A673 (cell line): ENCODE measurements at places on chromosomes 11 and 22. TPM values are rescaled to one million over a fixed set of nuclear protein-coding genes. Genes with fewer than 3 reads are reported as not detected.

- DNase-seq: peak; percentile 31
These were observed 28.3 kb downstream of the SLC1A2 start for GRCh38 chr11:35390737-35391682.

GRCh38 chr11:45816614-45817013 lies 11.7 kb downstream of the SLC35C1 start:
- peak; percentile 57 for DNase-seq

GRCh38 chr11:11227296-11228085 lies 125.6 kb downstream of the CSNK2A3 start:
- DNase-seq: no peak

The GPR83 gene
- 0.06 TPM in 1 of 2 replicates, not detected in the other for total RNA-seq

- peak; percentile 36 for DNase-seq
These were observed 61.0 kb downstream of the BMAL1 start for GRCh38 chr11:13338427-13339069.

The PGA4 gene
- not detected in 2 replicates for total RNA-seq

The RFPL2 gene
- 0.13 TPM in 1 of 2 replicates, not detected in the other for total RNA-seq

GRCh38 chr22:23117891-23118646 lies 23.7 kb downstream of the RSPH14 start:
- no peak for DNase-seq

The DNAL4 gene
- 51.7 and 59.1 TPM in 2 replicates for total RNA-seq

- no peak for DNase-seq
These were observed 151.7 kb downstream of the ADAMTS15 start for GRCh38 chr11:130600139-130600538.

GRCh38 chr11:67279589-67280340 lies 9.3 kb upstream of the ANKRD13D start:
- no peak for DNase-seq

GRCh38 chr11:10407055-10407454 lies 48.0 kb upstream of the AMPD3 start:
- DNase-seq: peak; percentile 21

The HBB gene
- not detected in 2 replicates for total RNA-seq

- no peak for DNase-seq
These were observed 4.6 kb downstream of the PRSS23 start for GRCh38 chr11:86804951-86805350.

GRCh38 chr11:120715239-120715638 lies 203.7 kb downstream of the GRIK4 start:
- peak; percentile 59 for DNase-seq

DNA sequence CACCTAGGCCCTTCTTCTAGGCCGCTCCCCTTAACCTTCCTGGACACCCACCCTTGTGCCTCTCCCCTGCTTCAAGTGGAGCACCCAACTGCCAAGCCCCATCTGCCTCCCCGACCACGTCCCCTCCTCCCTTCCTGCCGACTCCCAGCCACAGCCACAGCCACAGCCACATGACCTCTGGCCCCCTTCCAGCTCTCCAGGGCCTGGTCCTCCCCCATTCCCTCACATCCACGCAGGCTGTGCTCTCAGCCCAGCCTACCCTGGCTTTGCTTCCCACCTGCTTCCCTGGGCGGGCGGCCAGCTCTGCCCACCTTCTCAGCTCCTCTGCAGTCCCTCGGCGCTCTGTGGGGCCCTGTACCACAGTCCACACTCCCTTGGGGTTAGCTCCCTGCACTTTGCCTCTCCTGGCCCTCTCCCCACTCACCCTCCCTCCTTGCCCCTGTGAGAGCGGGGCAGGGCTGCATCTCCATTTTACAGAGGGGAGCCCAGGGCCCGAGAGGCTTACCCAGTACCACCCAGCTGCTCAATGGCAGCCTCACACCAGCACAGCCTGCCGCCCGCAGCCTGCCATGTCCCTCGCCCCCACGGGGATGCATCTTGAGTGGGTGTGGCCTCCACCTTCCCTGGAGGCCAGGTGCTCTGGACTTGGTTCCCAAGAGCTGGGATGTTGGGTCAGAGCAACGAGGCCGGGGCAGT lies 20.3 kb downstream of the PARVG start:
- no peak for DNase-seq

DNA sequence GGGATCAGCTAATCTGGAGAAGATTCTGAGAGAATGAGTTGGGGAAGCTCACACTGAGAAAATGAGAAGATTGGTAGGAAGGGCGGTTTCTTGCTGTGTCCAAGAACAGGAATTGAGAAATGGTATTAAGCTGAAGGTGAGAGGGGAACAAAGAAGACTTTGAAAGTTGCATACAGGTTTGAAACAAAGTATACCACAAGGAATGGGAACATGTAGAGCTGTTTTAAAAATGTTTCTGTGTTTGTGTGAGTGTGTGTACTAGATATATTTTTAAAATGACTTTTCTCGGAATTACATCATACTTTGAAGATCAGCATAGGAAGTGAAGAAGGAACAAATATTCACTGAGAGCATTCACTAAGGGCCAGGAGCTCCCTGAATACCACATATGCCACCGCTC lies 24.4 kb upstream of the IZUMO1R start:
- no peak for DNase-seq

- no peak for DNase-seq
These were observed 6.8 kb downstream of the CABP7 start for GRCh38 chr22:29726512-29727130.

DNA sequence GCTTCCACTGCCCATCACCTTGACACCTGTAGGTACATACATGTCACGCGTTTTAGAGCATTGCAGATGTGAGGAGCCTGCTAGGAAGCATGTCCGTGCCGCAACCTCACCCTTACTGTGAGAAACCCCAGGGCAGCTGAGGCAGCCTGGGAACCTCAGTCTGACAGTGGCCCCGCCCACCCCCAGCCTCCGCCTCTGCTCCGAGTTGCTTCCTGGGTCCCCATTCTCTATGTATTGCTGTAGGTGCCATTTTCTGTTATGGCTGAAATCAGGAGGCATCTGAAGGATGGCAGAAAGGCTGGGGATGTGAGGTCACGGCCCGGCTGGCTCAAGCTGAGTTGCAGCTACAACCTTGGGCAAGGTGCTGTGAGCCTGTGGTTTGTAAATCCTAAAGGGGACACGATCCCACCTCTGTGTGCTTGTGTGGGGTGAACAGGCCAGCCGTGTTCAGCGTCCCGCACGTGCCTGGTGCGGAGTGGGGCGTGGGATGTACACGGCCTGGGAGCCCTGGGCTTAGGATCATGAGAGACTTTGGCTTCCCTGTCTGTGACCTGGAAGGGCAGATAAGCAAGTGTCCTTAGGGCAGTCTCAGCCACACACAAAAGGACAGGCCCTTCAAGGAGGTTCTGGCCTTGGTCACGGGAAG lies 102.7 kb downstream of the PHF21B start:
- DNase-seq: no peak

The POGLUT3 gene
- 75.7 and 81.2 TPM in 2 replicates for total RNA-seq

The ZP1 gene
- not detected in 2 replicates for total RNA-seq

The CCDC73 gene
- not detected in 2 replicates for total RNA-seq

The PANX2 gene
- total RNA-seq: 7.6 and 9.1 TPM in 2 replicates

- no peak for DNase-seq
These were observed 13.4 kb upstream of the ACR start for GRCh38 chr22:50724616-50725015.

GRCh38 chr22:50089682-50090411 lies at the start of gene MOV10L1:
Gene MOV10L1 (plus strand): TSS chr22:50090006. CDS start chr22:50090089, 83 bp downstream.
- DNase-seq: peak; percentile 27

GRCh38 chr11:64846998-64847666 lies 2.7 kb upstream of the CDC42BPG start:
- peak; percentile 98 for DNase-seq

The OR6T1 gene
- total RNA-seq: not detected in 2 replicates

The SYCE3 gene
- not detected in 2 replicates for total RNA-seq

DNA sequence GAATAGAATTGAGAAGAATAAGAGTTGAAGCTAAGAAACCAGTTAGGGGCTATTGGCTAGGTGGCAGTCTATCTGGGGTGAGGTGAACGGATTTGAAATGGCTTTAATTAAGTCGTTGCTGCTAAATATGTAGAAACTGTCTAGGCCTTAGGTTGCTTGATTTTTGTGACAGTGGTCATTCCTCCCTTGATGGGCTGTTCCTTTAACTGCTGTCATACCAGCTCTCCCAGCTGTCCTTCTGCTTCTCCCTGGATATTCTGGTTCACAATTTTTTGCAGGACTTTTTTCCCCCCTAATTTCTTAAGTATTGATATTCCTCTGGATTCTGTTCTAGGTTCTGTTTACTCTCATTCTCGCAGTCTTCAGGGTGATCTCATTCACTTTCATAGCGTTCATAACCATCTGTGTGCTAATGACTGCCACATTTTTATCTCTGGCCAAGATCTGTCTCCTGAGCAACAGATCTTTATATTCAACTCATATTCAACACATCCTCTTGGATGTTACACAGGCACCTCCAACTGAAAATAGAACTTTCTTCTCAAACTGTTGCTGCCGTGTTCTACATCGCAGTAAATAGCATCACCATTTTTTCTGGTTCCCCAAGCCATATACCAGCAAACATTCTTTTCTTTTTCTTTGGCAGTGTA lies 134.1 kb downstream of the UVRAG start:
- DNase-seq: no peak

DNA sequence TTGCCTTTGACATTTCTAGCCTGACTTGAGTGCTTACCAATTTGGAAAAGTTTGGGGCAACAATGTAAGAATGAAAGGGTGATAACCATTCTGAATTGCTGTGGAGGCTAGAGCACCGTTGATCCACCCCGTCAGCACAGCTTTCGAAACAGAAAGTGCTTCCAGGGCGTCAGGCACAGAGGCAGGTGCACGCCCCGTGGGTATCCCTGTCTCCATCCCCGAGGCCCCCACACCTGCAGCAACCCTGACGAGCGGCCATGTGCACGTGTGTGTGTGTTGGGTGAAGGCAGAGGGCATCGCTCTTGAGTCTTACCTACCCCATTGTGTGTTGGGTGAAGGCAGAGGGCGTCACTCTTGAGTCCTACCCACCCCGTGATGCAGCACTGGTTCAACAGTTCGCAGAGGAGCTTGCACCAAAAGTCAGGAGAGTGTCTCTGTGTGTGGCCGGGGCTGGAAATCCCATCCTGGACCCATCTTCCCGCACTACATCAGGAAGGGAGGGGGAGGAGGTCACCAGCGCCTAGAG lies 404.5 kb downstream of the BRD1 start:
- no peak for DNase-seq

DNA sequence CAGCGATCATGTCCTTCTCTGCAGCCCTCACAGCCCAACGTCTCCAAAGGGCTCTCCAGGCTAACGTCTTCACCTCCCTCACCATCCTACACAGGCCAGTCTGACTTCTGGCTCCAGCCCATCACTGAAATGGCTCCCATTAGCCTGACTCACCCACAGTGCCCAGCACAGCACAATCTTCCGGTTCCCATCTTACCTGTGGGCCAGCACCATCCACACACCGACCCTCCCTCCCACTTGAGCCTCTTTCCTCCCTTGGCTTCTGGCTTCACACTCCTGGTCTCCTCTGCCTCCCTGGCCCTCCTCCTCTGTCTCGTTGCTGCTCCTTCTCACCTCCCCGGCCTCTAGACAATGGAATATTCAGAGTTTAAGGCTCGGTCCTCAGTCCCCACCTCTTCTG lies 51.2 kb downstream of the PDE2A start:
- no peak for DNase-seq

DNA sequence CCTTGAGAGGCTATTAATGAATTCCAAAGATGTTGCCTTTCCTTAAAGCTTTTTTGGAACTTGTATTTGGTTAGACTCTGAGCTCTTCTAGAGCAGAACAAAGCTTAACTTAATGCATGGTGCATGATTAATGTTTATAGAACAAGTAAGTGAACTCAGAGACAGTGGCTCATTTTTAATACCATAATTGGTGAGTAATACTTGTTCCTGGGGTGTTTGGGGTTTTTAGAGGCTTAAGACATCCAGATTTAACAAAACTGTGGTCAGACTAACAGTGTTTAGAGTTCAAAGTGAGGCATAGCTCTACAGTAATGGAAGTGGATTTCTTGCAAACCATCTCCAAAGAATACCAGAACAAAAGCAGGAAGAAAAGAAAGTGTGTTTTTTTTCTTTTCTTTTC lies 73.7 kb upstream of the CTSC start:
- DNase-seq: peak; percentile 39

GRCh38 chr22:48453171-48453570 lies 1374.5 kb downstream of the BRD1 start:
- no peak for DNase-seq

GRCh38 chr11:94694309-94695060 lies 73.7 kb upstream of the AMOTL1 start:
- no peak for DNase-seq

DNA sequence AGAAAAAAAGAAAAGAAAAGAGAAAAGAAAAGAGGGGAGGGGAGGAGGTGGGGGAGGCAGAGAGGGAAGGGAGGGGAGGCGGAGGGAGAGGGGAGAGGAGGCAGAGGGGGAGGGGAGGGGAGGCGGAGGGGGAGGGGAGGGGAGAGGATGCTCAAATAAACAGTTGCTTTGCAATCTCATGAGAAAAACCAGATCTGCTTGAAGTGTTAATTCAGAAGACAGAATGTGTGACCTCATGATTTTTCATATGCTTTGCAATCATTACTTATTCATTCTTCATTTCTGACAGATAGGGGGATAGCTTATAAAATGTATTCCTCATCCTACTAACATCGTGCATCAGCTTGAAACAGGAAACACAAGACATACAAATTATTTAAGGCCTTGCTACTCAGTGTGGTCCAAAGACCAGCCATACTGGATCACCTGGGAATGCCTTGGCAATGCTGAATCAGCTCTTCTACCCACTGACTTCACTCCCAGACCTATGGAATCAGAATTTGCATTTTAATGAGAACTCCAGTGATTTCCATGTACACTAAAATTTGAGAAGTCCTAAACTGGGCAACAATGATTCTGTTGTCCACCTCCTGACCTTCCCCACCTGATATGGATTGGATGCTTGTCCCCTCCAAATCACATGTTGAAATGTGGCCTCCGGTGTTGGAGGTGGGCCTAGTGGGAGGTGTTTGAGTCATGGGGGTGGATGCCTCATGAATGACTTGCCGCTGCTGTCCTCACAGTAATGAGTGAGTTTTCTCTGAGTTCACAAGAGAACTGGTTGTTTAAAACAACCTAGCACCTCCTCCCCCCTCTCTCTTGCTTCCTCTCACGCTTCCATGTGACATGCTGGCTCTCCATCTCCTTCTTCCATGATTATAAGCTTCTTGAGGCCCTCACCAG lies 69.2 kb downstream of the CCDC34 start:
- no peak for DNase-seq

- DNase-seq: no peak
These were observed 131.1 kb downstream of the RASSF10 start for GRCh38 chr11:13140028-13140870.

DNA sequence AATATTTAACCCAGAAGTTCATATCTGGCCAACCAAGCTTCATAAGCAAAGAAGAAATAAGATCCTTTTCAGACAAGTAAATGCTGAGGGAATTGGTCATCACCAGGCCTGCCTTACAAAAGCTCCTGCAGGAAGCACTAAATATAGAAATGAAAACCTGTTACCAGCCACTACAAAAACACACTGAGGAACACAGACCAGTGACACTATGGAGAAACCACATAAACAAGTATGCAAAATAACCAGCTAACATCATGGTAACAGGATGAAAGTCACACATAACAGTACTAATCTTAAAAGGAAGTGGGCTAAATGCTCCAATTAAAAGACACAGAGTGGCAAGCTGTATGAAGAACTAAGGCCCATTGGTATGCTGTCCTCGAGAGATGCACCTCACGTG lies 311.4 kb downstream of the DYNC2H1 start:
- DNase-seq: no peak
